ENCODE measurements at places on chromosomes 1 and 21.

DNA sequence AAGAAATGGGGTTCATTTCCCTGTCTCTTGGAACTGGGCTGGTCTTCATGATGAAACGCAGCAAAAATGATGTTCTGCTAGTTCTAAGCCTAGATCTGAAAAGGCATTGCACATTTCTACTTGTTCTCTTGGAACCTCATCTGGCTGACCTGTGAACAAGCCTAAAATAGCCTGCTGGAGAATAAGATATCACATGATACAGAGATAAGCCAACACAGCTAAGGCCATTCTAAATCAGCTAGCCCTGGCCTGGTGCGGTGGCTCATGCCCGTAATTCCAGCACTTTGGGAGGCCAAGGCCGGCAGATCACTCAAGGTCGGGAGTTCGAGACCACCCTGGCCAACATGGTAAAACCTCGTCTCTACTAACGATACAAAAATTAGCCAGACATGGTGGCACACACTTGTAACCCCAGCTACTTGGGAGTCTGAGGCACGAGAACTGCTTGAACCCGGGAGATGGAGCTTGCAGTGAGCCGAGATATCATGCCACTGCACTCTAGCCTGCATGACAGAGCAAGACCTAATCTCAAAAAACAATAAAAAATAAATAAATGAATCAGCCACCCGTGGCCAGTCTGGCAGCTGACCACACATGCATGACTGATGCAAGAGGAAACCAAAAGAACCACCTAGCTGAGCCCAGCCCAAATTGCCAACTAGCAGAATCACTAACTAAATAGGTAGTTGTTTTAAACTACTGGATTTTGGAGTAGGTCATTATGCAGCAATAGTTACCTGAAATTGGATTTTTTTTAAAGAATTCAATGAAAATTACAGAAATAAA lies 18.0 kb downstream of the CD244 start:
- no peak for DNase-seq

GRCh38 chr1:47722909-47723580 lies 274.1 kb downstream of the TRABD2B start:
- no peak for DNase-seq

DNA sequence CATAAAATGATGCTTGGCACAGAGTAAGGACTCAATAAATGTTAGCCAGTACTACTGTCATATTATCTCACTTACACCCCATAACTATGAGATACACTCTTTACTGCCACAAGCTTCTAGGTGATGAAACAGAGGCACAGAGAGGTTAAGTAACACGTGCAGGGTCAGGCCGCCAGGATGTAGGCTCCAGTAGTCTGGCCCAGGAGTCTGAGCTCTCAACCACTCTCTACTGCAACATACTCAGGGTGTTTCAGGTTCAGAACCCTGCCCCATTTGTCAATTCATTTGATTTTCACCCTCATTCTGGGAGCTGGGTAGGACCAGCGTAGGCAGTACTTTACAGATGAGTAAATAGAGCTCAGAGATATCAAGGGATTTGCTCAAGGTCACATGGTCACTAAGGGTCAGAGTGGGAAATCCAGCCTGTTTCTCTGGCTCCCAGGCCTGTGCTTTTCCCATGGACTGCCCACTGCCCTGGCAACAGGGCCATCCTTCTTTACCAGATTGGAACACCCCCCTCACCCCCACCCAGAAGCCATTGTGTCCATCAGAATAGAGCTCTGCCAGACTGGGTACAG lies 21.2 kb downstream of the IQGAP3 start:
- no peak for DNase-seq

DNA sequence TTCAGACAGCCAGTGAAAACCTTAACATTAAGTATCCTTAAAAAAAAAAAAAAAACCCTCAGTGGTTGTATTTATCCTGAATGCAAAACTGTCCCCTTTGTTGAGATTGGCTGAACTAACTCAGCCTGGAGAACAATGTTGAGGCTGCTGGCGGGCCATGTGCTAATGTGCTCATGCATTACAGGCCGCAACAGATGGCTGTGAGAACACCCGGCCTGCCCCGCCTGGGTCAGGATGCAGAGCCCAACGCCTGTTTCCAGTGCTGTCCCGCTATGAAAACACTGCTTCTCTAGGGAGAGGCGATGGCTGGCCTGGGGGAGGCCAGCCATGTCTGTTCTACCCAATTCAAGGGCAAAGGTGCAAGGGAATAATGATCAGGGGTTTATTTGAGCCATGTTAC lies 13.8 kb downstream of the OLIG2 start:
- no peak for DNase-seq

- DNase-seq: no peak
Measured at GRCh38 chr1:235277709-235278108, 50.3 kb downstream of the ARID4B start.

DNA sequence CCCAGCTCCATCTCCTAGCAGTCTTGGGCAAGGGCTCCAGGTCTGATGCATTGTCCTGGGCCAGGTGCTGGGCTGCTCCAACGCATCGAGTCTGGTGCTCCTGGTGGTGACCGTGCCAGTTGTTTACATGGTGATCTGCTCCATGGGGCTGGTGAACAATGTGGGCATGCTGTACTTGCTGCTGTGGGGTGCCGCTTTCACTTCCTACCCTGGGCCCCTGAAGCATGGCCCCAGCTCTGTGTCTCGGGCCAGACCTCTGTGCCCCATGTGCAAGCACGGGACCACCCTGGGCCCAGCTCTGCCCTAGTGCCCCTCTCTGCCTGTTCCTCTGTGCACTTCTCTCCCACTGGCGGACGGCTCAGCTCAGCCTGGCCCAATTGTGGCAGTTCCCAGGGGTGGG lies 119.4 kb downstream of the MAST2 start:
- DNase-seq: no peak

GRCh38 chr1:110338309-110338885 lies 780 bp upstream of the RBM15 start:
- DNase-seq: peak; percentile 90

- no peak for DNase-seq
Measured at GRCh38 chr1:59698386-59698785, 116.4 kb upstream of the HOOK1 start.

DNA sequence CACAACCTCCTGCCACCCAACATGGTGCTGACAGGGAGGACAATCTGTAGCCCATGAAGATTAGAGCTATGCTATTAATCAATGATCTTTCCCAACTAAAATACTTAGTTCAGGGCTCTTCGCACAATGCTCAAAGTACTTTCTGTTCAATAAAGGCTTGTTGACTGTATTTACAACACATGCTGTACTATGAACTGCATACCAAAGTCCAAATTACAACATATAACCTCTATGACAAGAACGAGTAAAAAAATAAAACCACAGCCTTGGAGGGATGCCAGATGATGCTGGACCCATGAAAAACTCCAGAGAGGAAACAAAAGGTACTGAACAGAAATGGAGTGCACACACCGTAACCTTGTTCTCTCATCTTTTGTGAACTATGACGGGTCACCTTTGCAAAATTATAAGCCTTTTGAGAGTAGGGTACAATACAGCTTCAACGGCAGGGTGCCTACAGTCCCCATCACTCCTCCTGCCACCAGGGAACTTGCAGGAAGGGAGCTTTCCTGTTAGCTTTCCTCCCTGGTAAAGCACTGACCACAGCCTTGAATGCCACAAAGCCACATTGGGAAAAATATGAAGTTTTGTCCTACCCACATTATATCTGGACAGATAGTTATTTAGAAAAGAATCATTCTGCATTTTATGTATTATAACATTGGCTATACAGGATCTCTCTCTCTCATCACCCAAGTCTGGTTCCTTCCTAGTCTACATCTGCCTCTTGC lies 175.6 kb downstream of the NRIP1 start:
- DNase-seq: no peak

All from stimulated activated CD4-positive, alpha-beta T cell treated with anti-CD3 and anti-CD28 coated beads, Interleukin-12 subunit alpha, Interleukin-12 subunit beta, amount 100 ng/mL, for 48 hours (primary cell).